Non-pigmented ciliary epithelial cell (primary cell): ENCODE measurements at places on chromosomes 4 and X.

- no peak for DNase-seq
Observed at GRCh38 chr4:2765832-2766526, 9.8 kb upstream of the TNIP2 start.

DNA sequence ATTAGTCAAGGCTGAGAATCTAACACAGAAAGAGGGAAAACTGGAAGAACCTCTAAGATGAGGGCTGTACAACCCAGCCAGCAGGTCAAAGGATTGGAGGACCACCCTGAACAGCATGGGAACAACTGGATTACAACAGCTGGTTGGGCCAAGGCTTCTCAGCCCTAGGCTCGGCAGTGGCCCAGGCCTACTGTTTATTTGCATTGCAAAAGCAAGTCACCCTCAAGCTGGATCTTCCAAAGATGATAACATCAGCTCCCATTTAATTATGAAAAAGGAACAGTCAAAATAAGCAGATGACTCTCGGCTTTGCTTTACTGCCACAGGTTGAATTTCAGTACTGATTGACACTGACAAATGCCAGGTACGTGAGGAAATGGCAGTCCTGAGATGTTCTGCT is 61.8 kb downstream of the GPC3 start:
- no peak for DNase-seq

DNA sequence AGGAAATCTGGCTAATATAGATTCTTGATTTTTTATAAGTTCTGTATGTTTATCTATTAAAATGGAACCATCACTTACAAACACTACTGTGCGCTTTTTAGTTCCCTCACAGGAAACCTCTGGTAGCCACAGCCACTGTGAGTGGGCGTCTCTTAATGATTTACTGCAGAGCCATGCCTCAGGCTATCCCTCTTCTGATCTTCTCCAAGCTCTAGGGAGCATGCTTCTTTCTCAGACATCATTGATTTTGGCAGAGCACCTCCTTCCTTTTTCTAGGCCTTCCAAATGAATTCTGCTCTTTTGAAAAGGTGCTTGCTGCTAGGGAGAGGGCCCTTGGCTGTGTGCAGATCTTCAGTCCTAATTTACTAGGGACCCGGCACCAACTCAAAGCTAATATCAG is 61.1 kb upstream of the STS start:
- no peak for DNase-seq

GRCh38 chrX:23844502-23845138 is 61.6 kb downstream of the SAT1 start:
- DNase-seq: no peak

DNA sequence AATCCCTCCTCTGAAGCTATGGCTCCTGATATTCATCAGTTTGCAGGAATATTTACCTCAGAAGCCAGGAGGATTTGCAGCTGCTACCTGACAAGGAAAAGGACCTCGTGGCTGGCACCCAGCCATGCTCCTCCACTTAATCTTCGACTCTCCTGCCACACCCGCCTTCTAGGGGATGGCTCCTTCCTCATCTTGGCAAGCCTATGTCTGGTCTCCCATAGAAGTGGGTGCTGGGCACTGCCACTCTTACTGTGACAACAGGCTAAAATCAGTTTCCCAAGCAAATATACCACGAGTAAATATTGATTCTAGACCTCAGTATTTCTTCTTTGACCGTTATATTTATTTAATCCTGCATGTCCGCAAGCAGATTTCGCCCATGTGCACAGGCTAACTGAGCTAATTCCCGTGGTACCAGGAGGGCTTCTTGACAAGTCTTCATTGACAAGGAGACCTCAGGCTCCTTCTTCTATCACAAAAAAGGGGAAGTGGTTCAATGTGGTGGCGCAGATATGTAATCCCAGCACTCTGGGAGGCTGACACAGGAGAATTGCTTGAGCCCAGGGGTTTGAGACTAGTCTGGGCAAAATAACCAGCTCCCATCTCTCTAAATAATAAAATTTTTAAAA is 52.6 kb upstream of the DCTD start:
- no peak for DNase-seq

- DNase-seq: peak; percentile 41
Observed at GRCh38 chr4:157271166-157271869, 50.8 kb downstream of the GRIA2 start.

DNA sequence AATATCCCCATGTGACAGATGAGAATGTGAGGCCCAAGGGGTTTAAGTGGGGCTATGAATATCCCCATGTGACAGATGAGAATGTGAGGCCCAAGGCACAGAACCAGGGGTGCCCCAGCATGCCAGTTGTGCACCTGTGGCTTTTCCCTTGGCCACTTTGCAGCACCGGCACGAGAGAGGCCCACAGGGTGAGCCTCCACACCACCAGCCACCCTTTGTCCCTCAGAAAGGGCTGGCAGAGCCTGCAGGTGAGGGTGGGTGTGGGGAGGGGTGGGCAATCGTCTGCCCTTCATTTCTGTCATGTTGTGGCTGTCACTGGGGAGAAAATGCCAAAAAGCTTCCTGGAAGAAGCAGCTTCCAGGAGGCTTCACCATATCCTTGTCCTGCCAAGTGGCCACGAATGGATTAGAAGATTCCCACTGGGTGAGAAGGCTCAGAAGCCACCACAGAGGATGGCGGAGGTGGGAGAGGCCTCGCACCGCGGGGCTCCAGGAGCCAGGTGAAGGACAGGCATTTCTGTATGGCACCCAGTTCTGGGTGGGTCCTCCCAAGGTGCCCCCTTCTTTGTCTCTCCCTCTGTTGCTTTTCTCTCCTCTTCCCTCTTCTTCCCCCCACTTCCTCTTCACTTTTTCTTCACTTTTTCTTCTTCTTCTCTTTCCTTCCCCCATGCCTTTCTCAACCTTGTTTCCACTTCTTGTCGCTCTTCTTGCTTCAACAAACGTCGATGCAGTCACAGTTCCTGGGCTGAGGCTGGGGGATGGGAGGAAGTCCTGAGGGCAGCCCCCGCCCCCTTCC is 469 bp upstream of the GPR78 start:
- no peak for DNase-seq

DNA sequence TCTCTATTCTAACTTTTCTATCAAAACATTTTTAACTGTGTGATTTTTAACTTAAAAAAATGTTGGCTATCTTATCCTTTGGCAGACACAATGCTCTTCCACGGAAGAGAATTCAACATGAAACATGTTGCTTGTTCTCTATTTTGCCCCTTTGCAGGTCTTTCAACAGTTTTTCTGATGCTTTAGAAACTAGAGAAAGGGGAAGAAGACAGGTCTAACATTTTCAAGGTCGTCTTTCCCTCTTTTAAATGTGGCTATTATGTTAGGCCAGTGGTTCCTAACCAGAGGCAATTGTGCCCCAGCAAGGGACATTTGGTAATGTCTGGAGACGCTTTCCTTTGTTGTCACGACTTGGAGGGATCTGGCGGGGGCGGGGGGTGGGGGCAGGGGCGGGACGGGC is 95.0 kb downstream of the SH3KBP1 start:
- DNase-seq: no peak

GRCh38 chrX:49040376-49040955 is 2.7 kb downstream of the TFE3 start:
- no peak for DNase-seq

- DNase-seq: no peak
Observed at GRCh38 chrX:39614680-39614998, 483.1 kb downstream of the BCOR start.

GRCh38 chrX:57952320-57952678 is 42.0 kb upstream of the ZXDA start:
- DNase-seq: no peak
